Suppressor macrophage (primary cell): ENCODE measurements at places on chromosomes 2 and 18.
A peak's percentile ranks its signal among the peaks of the same experiment; 100 is the strongest.

- DNase-seq, result no peak
These were observed 199.9 kb downstream of the ACTR3 start for GRCh38 chr2:114089636-114090319.

- DNase-seq, result no peak
These were observed 11.6 kb downstream of the PTPN4 start for GRCh38 chr2:119771331-119771730.

GRCh38 chr2:86417961-86418360 lies 23.2 kb upstream of the KDM3A start:
- DNase-seq, result no peak

GRCh38 chr2:67216881-67217280 lies 180.3 kb upstream of the ETAA1 start:
- DNase-seq, result no peak

DNA sequence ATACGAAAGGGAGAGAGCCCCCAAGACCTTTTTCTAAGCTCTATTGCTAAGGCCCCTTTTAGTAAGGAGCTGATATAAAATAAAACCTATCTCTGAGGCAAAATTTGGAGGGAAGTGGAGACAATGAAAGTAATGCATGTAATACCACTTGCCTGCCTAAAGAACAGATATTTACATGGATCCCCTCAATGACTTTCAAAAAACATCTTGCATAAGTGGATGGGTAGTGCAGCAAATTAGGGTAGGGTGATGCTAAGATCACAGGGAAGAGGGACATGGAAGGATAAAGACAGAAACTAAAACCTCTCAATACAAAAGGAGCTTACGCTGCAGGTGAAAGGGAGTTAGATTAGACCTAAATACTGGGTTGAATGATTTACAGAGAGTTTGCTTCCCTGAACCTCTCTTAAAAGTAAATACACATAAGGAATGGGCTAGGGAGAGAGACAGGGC lies 1.1 kb downstream of the ZNF513 start:
- DNase-seq, result no peak

GRCh38 chr2:70907130-70908057 lies 28.3 kb upstream of the ATP6V1B1 start:
- DNase-seq, result peak; percentile 77

- no peak for DNase-seq
These were observed 15.6 kb downstream of the SCN1A start for GRCh38 chr2:166112193-166112605.

GRCh38 chr2:10033251-10034006 lies 9.9 kb upstream of the KLF11 start:
- no peak for DNase-seq

- peak; percentile 82 for DNase-seq
These were observed 16.0 kb downstream of the EPG5 start for GRCh38 chr18:45951016-45951714.

GRCh38 chr2:140353541-140353940 lies 1573.4 kb upstream of the NXPH2 start:
- no peak for DNase-seq

GRCh38 chr2:101157272-101157671 lies 6.1 kb upstream of the TBC1D8 start:
- no peak for DNase-seq

GRCh38 chr2:56183643-56184499 lies at the start of gene CCDC85A:
Gene CCDC85A, plus strand, starts transcription at chr2:56183990. Its CDS starts 635 bp downstream, at chr2:56184625.
- DNase-seq, result peak; percentile 83

GRCh38 chr2:24875901-24876300 lies 44.1 kb downstream of the ADCY3 start:
- no peak for DNase-seq

- no peak for DNase-seq
These were observed 7.6 kb upstream of the COQ10B start for GRCh38 chr2:197445746-197446145.

GRCh38 chr2:215161301-215161829 lies 22.9 kb upstream of the ABCA12 start:
- DNase-seq, result no peak

DNA sequence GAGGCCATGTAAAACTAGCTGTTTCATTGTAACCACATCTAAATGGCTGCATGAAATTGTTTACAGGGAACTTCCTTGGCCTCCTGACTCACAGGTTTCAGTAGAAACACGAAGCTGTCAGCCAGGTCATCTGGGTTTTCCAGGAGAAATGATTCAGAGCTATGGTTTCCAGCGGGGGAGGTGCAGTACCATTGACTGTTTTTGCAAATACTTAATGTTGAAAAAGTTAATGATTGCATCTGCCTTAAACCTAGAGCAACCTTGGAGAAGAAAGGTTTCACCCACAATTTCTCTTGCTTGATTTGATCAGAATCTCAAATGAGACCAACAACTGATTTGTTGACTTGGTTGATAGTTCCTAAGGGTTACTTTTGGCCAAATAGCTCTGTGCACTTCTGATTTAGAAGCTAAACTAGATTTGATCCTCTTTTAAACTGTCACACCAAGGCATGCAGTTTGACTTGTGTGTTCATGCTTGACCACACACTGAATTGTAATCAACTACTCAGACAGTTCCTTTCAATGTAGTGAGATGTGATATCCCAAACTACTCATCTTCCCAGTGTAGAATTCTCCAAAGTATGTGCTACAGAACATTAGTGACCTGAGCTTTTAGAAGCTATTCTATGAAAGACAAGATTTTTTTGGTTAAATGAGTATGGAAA lies 193.5 kb upstream of the CHST9 start:
- no peak for DNase-seq

GRCh38 chr2:43438858-43439655 lies 156.8 kb downstream of the THADA start:
- DNase-seq, result peak; percentile 24

GRCh38 chr18:59139291-59139614 lies 431 bp upstream of the SEC11C start:
- peak; percentile 96 for DNase-seq

DNA sequence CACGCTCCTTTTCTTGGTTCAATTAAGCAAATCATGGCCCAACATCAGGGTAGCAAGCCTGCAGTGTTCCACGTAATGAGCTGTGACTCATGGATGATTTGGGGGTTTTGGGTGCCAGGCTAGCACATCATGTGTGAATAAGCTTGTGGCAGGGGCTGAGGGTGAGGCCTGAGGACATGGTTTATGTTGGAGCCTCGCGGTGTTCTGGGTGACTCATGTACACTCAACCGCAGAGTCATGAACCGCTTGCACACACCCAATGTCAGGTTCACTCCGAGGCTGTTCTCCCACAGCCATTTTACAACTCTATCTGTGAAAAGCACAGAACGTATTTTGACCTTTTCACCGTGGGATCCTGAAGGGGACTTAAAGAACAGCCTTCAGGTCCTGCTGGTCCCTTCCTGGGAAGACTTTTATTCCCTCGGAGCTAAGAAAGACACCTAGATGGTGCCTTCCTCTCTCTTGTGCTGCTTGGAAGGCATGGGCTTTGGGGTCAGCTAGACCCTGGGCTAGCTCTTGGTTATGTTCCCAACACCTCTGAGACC lies 139.9 kb upstream of the ZEB2 start:
- DNase-seq, result peak; percentile 92

DNA sequence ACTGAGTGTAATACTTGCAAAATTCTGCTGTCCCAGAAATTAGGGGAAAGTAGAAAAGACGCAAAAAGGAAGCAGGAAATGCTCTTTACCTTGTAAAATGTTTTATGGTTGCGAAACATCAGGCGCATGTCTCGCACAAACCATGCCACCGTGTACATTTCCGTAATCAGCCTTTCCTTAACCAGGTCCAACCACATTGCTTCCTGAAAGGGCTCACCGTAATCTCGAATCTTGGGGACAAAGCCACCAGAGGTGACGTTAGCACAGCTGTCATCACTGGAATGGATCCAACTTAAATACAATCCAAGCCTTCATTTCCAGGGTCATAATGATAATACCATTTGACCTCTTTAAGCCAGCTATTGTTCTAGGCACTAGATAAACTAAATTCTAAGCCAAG lies 49.3 kb downstream of the SP110 start:
- no peak for DNase-seq

DNA sequence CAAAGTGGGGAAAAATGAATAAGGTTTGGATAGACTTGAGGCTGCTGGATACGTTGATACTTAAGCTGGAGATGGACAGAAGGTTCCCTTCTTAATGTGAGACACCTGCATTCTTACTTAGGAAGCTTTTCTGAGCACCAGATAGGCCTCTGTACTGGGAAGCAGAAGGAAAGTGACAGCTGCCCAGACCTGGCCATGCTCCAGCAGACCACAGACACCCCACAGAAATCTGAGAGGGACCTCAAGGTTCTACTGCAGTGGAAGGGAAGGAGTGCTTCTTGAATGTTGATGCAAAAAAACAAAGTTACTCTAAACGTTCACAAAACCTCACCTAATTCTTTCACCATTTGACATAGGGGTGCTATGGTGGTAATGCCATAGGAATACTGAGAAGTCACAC lies 642.1 kb upstream of the ID2 start:
- DNase-seq, result no peak

DNA sequence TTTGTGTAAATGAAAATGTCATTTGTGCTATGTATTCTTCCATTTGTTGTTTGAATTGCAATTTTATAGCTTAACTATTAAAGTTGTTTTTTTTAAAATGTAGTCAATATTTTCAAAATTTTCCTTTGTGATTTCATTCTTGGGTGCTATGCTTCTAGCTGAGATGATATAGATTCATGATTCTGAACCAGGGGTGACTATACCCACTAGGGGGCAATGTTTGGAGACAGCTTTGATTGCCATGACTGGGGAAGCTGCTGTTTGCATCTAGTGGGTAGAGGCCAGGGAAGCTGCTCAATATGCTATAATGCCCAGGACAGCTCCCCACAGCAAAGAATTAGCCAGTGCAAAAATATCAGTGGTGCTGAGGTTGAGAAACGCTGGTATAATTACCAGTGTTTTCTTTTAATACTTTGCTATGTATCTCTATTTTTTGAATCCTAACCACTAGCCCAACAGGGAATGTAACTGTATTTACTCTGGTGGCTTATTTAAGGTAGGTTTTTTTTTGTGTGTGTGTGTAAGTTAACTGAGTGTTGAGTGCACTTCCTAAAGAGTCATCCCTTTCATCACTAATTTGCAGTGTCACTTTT lies 99.7 kb downstream of the MEP1B start:
- DNase-seq, result peak; percentile 80

DNA sequence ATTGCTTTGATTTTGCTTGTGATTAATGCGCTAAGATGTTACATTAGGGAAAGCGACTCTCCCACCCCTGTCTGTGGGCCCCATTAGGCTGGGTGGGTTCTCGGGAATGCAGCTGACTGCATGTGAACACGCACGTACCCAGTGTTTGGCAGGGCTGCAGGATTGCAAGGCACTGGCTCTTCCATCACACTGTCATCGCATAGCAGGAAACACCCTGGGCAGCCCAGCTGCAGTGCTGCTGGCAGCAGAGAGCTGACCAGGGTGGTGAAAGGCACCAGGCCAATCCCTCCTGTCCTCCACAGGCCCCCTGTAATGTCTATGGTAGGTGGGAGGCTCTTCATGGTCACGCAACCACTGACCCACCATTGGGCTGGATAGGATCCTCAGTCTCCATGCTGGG lies 34.4 kb upstream of the FZD7 start:
- DNase-seq, result no peak

DNA sequence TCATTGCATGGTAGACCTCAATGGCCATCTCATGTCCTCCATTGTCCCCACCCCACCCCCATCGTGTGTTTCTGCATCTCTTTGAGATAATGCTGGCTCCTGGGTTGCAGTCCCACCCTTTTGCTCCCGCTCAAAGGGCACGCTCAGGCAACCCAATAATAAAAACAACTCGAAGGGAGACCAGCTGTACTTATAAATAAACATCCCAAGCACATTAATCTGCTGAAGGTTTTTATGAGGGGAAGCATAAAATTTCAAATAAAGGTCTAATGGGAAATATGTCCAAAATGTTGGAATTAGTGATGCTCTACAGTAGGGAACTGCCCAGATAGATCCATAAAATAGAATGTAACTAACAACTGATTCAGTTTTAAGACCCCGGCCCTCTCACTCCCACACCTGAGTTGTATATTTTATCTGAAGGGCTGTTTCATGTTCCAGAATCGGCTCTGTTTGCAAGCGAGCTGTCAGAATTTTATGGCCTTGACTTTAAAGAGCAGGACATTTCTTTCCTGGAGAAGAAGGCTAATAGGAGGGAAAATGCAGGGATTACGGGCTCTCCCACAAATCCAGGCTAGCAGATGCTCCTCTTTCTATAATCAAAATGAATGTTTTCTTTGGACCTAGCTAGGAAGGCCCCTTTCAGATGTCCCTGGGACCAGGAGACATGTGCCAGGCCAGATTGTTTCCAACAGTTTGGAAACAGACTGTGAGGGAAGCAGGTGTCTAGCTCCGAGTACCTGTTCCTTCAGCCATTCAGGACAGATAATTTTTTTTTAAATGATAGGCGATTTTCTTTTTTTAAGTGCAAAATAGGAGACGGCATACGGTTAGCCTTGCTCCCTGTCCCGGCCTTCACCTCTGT lies 103.7 kb downstream of the APOB start:
- no peak for DNase-seq

- no peak for DNase-seq
These were observed 10.1 kb downstream of the SP9 start for GRCh38 chr2:174344716-174345461.

GRCh38 chr18:58298251-58299134 lies 254.5 kb downstream of the NEDD4L start:
- no peak for DNase-seq

DNA sequence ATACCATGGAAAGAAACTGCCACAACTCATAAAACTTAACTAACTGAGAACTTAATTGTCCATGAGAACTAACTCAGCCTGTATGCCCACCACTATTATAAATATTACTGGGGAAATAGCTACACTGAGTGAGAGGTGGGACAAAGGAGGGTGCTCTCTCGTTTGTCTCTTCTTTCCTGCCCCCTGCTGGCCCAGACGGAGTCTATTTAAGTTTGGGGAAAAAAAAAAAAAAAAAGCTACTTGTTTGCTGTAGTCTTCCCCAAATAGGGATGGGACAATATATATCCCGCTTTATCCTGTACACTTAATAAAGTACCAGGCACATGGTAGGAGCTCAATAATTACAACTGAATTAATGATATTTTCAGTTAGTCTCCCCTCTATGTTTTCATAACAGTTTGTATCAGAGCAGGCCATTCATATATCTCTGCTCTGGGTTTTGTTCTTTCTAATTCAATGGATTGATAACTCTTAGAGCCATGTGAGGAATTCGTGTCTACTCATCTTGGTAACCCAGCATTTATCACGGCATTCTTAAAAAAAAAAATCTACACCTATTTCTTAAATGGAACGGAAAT lies 647.6 kb upstream of the PKDCC start:
- DNase-seq, result peak; percentile 34

DNA sequence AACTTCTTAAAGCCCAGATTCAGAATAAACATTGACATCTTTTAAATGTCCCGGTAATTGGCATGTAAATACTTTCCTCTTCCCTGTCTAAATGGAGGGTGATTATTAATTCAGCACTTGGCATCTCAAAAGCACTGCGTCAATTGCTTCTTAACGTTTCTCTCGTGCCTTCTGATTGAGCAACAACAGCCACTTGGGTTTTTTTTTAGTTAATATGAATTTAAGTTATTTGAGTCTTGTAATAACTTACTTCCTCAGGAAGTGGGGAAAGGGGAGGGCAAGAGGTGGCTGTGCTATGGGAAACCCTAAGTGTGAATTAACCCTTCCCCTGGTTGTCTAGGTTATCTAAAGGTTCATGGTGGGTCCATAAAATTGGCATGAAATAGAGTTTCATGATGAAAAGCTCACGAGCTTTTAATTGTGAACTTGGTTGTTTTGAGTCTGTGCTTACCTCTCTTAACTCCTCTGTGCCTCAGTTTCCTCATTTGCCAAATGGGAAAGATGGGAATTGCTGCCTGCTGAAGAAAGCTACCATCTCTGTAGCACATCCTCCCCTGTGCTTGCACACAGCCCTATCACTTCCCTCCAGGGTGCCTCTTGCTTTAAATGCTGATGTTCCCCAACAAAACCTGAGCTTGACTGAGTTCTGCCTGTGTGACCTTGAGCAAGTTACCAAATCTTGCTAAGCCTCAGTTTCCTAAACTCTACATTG lies 126.3 kb upstream of the BCL2L11 start:
- DNase-seq, result peak; percentile 71
